Fibroblast of skin of abdomen (primary cell): ENCODE measurements at places on chromosomes 6 and 20.
A peak's percentile ranks its signal among the peaks of the same experiment; 100 is the strongest.

DNA sequence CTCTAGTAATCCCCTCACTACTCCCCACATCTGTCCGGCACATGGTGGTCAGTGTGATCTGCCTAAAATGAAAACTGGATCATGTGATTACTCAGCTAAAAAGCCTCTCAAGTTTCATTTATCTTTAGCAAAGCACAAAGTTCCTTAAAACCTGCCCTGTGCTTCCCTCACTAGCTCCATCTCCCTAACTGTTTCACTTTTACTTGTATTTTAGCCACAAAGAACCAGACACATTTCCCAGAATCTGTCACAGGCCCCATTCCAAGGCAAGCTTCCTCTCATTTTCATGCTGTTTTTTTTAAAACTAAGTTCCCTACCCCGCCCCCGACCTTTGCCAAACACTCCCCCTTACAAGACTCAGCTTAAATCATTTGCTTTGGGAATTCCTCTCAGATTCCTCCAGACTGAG lies 8.9 kb upstream of the IGF2R start:
- DNase-seq, result peak; percentile 43

- no peak for DNase-seq
Observed at GRCh38 chr20:53174454-53174853, 202.3 kb downstream of the TSHZ2 start.

GRCh38 chr6:111129013-111129412 lies 41.7 kb downstream of the SLC16A10 start:
- DNase-seq, result no peak

- DNase-seq, result no peak
Observed at GRCh38 chr20:9180481-9181257, 111.8 kb downstream of the PLCB4 start.

GRCh38 chr20:18738055-18738454 lies 75.5 kb upstream of the SCP2D1 start:
- no peak for DNase-seq

- DNase-seq, result peak; percentile 53
Observed at GRCh38 chr20:41339957-41340326, 679 bp upstream of the LPIN3 start.

GRCh38 chr20:50393242-50393641 lies 116.9 kb upstream of the PTPN1 start:
- no peak for DNase-seq

GRCh38 chr6:28695715-28696114 lies 170.0 kb downstream of the GPX5 start:
- peak; percentile 36 for DNase-seq

GRCh38 chr20:58639182-58640146 lies 11.6 kb upstream of the STX16 start:
- no peak for DNase-seq

DNA sequence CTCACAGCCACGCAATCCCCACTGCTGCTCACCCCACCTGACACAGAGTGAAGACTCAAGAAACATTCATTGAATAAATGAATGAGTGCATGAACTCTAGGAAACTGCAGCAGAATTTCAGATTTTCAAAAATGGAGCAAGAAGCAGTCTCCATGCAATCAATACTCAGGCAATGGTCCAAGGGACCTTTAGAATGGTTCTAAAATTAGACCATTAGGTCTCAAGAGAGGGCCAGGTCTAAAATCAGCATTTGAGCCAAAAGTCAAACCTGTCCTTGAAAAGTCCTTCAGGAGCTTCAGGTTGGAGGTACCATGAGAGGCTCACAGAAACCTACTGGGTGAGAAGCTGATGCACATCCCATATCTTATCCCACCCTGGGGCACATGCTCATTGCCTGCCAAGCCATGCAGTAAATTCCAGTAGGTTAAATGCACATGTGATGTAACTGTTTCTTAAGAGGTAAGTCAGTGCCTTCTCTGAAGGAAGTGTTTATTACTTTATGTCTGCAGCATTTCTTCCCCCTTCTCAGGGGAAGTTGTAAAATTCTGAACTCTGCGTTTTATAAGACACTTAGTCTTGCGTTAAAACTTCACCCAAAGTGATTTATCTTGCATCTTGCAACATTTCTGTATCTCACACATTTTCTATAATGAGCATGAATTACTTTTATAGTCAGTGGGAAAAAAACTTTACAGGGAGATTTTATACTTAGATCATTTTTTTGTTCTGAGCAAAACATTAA lies 126.6 kb downstream of the ADAT2 start:
- peak; percentile 72 for DNase-seq

GRCh38 chr6:124987291-124987690 lies 25.1 kb downstream of the RNF217 start:
- DNase-seq, result peak; percentile 15

DNA sequence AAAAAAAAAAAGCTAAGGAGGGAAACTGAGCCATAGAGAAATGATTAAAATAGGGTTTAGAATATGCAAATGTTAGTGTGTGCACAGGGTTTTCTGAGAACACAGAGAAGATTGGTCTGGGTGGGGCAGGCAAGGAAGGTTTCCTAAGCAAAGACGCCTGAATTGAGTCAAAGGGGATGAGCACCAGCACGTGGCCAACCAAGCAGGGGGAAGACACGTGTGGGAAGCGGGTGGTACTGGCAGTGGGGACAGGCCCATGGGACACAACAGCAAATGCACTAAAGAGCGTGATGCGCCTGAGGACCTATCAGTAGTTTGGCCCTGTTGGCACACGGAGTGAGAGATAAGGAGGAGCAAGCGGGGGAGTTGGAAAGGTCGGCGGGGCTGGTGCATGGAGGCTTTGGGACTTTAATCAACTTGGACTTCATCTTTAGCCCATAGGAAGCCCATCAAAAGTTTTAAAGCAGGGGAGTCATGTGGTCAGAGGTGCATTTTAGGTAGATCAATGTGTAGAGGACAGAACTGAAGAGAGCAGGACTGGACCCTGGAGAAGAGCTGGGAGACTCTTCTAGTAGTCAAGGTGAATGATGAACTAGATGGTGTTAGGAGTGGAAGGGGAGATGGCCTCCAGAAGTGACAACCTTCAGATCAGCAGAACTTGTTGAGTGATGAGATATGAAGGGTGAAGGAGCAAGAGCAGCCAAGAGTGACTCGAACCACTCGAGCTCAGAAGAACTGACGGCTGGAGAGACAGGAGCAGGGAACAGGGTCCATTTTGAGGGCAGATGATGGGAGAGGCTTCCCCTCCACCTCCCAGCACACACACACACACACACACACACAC lies 40.2 kb upstream of the MAP3K4 start:
- no peak for DNase-seq

DNA sequence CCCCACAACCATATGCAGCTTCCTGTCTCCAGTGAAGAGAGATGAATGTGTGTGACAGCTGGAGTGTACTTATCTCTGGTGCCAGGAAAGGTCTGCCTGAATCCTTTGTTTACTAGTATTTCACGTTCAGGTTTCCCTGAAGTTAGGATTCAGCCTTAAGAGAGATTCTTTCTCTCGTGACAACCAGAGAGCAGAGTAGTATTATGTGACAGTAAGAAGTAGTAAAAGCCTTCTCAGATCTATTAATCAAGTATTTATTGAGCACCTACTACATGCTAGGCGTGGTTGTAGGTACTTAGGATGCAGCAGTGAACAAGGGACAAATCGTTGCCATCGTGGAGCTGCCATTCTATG lies 949 bp downstream of the KIFC1 start:
- no peak for DNase-seq

- DNase-seq, result peak; percentile 65
Observed at GRCh38 chr6:34531580-34532201, 24.4 kb downstream of the SPDEF start.

GRCh38 chr6:67629258-67629657 lies 1005.8 kb upstream of the ADGRB3 start:
- peak; percentile 84 for DNase-seq

GRCh38 chr6:157880534-157880933 lies 57.5 kb downstream of the SNX9 start:
- no peak for DNase-seq

DNA sequence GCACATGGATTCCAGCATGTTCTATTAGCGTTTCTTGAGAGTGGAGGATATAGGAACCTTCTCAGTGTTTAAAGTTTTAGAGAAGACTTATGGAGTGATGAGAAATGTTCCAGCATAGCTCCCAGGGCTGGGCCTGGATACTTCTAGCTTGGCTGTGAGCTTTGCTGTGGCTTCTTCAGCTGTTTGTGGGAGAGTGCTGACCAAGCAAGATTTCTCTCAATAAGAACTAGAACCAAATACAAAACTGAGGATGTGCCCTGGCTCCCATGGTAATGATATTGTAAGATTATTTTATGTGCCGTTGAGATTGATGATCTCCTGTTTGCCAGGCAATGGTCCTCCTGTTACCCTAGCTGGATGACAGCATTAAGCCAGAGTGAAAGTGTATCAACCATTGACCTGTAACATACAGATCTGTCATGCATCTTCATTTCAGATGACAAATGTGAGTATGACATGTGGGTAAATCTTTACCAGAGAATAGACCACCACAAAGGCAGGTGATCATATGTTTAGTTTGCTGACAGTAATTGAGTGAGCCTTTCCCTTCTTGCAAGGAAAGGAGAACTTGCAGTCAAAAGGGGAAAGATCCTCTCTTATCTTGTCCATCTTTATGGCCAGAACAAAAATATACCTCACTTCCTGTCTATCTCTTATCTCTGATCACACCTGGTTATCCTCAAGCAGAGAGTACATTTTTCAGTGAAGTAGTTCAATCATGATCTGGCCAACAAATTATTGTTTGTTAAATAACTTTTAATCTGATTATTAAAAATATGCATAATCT lies 180.1 kb downstream of the SLC24A3 start:
- no peak for DNase-seq

DNA sequence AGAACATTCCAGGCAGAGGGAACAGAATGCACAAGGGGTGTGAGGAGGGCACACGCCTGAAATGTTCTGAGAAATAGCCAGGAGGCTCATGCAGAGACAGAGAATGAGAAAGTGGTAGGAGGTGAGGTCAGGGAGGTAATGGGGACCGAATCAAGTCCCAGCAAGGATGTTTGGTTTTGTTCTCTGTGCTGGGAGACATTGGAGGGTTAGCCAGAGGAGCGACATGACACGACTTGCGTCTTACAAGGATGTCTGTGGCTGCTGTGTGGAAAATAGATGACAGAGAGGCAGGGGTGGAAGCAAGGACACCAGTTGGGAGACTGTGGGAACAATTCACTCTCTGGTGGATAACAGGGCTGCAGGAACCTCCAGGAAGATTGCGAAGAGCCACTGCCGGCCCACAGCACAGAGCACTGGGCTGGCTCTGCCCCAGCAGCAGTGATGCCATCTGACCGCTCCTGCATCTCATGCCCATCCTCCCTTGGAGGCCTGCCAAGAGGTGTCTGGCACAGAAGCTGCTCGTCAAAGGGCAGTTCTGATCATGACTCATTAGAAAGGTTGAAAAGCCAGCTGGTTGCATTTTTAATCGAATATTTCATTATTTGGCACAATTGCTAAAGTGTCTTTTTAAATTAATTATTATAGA lies 57.7 kb upstream of the CD83 start:
- no peak for DNase-seq

GRCh38 chr6:15484140-15484539 lies 178.7 kb downstream of the DTNBP1 start:
- DNase-seq, result no peak

GRCh38 chr20:12966468-12967085 lies 42.2 kb upstream of the SPTLC3 start:
- peak; percentile 48 for DNase-seq

- peak; percentile 94 for DNase-seq
Observed at GRCh38 chr6:3882866-3883265, 33.7 kb downstream of the FAM50B start.

- no peak for DNase-seq
Observed at GRCh38 chr20:63027922-63028389, 21.2 kb upstream of the BHLHE23 start.

DNA sequence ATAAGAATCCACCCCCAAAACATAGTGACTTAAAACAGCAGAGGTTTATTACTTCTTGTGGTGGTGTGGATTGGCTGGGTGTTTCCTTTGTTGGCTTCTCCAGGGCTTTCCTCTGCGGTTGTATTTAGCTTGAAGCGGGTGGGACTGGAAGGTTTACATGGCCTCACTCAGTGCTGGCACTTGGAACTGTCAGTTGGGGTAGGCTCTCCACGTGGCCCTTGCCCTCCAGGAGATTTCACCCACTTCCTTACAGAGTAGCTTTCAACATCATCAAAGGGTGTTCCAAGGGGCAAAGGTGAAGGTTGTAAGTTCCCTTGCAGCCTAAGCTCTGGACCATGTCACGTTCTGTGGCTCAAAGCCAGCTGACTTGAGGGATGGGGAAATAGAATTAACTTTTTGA lies 32.5 kb upstream of the NKX2-2 start:
- DNase-seq, result no peak

DNA sequence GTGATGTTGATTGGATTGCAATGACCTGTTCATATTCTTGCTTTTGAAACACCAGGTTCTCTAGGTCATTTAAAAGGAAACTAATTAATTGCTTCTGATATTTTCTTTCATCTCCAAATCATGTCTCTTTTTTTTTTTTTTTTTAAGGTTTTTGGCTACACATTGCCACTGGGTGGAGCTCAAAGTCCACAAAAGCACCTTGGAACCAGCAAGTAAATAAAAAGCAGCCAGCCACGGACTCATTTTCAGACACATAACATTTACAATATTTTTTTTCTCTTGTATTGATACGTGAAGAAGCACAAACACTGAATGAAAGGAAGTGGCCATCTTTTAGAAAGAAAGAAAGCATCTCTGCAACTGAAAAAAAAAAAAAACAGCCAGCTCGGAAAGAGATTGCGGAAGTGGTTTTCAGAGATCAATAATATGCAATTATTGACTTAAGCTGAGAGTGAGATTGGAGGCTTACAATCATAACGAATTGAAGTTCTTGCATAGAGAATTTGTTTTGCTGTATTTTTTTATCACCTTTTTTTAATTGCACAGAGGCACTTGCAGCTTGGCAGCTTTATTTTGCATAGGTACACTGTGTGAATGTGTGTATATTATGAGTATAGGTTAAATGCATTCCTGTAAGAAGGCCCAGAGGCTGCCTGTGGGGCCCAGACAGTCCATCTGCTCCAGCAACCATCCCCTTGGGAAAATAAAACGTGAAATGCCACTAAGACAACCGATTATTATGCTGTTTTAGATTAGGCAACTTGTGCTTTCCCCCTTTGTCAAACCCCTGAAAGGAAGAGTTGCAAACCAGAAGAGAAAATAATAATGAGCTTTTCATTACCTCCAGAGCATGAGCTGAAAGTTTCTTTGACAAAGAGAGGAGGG lies 28.2 kb downstream of the CGA start:
- DNase-seq, result peak; percentile 66
